Activated T-helper 1 cell treated with anti-CD3 and anti-CD28 coated beads, Interleukin-12 subunit alpha, Interleukin-12 subunit beta, Interleukin-2, Interleukin-4 antibody, amounts not matched to agents 30 ng/mL and 10 ng/mL and 1 ng/mL, durations not matched to agents 14 hours and 24 hours and 36 hours (primary cell): ENCODE measurements at places on chromosomes 7 and 10. TPM values are rescaled to one million over a fixed set of nuclear protein-coding genes. Genes with fewer than 3 reads are reported as not detected.

The ITIH5 gene
- not detected in 2 replicates for total RNA-seq

The GBX1 gene
- total RNA-seq, result not detected in 2 replicates

The C10orf53 gene
- total RNA-seq, result not detected in 2 replicates

The CALN1 gene
- total RNA-seq, result not detected in 2 replicates

The PLEKHA1 gene
- total RNA-seq, result 4.1 and 5.6 TPM in 2 replicates

The CLEC5A gene
- not detected in 2 replicates for total RNA-seq

The BTBD16 gene
- not detected in 2 replicates for total RNA-seq

The NUTM2E gene
- 0.29 TPM in 1 of 2 replicates, not detected in the other for total RNA-seq
